Spinal cord (tissue), 10 donors: ENCODE measurements at places on chromosomes 11 and 22. TPM values are rescaled to one million over a fixed set of nuclear protein-coding genes. Genes with fewer than 3 reads are reported as not detected.

MUC2 gene
- not detected for polyA plus RNA-seq

DDI1 gene
- polyA plus RNA-seq: not detected

PAMR1 gene
- polyA plus RNA-seq: 16.7 TPM

NRXN2 gene
- polyA plus RNA-seq: 415 TPM

OR51F1 gene
- not detected for polyA plus RNA-seq

PCSK7 gene
- polyA plus RNA-seq: 59.6 TPM

DYNC2H1 gene
- 35.0 TPM for polyA plus RNA-seq

RELA gene
- polyA plus RNA-seq: 53.9 TPM

SPDYC gene
- 0.17 TPM for polyA plus RNA-seq

PATE2 gene
- polyA plus RNA-seq: 0.23 TPM

TPBGL gene
- polyA plus RNA-seq: 3.3 TPM

CDK2AP2 gene
- 51.1 TPM for polyA plus RNA-seq

MISFA gene
- polyA plus RNA-seq: 3.8 TPM
